Femur (tissue), 1 donor: ENCODE measurements at places on chromosomes 11 and 22.

GRCh38 chr22:24593836-24594568, 1.1 kb upstream of the LRRC75B start:
- DNase-seq = peak; percentile 30

- DNase-seq = no peak
These were observed 131.9 kb upstream of the MTNR1B start for GRCh38 chr11:92837595-92837994.

DNA sequence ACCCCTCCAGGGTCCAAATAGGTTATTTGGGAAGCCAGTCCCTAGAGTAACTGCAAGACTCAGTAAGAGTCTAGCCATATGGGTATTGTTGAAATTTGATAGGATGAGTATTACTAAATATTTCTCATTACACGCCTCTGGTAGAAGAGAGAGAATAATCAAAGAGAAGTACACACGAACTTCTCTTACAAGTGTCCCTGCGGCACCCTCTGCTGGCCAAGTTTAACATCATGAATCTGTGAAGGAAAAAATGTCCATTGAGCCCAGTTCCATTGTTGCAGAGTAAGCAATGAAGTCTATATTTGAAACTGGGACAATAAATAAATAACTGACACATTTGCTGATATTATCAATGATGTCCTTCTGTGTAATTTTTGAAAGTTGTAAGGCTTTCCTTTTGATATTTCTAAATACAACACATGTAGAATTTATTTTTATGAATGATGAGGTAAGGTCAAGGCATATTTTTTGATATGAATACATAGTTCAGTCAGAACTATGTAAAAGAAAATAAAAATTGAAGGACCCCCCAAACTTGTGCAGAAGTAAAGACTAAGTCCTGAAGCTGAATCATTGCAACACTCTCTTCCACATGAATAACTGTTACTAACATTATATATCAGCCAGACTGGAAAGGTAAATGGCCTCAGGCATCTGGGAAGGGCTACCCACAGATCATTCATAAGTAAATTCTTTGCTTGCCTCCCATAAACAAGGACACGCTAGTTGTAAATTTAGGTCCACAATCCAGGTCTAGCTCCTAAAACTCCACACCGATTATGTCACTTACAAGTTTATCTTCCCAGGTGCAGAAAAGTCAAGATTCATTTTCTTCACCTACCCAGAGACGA, 10.0 kb downstream of the OR51L1 start:
- peak; percentile 56 for DNase-seq

GRCh38 chr22:28791124-28791523, 9.2 kb downstream of the XBP1 start:
- no peak for DNase-seq

DNA sequence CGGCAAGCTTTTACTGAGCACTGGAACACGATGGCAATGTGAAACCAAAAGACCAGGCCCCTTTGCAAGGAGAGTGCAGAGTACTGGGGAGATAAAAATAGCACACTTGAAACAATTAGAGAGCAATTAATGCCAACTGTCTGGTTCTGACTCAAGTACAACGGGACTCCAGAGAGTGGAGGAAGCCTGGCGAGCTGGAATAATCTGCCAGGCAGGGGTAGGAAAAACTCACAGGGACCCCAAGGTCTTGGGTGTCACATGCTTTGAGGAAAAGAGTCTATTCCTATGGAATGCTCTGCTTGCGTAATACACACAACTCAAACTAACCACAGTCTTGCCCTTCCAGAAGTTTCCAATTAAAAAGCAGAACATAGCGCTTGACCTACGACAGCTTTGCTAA, 113.0 kb upstream of the CLMP start:
- DNase-seq = no peak

GRCh38 chr11:19766206-19766605, 53.6 kb downstream of the NAV2 start:
- no peak for DNase-seq

GRCh38 chr22:32606181-32606580, 131.6 kb downstream of the FBXO7 start:
- no peak for DNase-seq
